H1 (cell line): ENCODE measurements at places on chromosomes 6 and 20. TPM values are rescaled to one million over a fixed set of nuclear protein-coding genes. Genes with fewer than 3 reads are reported as not detected.

DNA sequence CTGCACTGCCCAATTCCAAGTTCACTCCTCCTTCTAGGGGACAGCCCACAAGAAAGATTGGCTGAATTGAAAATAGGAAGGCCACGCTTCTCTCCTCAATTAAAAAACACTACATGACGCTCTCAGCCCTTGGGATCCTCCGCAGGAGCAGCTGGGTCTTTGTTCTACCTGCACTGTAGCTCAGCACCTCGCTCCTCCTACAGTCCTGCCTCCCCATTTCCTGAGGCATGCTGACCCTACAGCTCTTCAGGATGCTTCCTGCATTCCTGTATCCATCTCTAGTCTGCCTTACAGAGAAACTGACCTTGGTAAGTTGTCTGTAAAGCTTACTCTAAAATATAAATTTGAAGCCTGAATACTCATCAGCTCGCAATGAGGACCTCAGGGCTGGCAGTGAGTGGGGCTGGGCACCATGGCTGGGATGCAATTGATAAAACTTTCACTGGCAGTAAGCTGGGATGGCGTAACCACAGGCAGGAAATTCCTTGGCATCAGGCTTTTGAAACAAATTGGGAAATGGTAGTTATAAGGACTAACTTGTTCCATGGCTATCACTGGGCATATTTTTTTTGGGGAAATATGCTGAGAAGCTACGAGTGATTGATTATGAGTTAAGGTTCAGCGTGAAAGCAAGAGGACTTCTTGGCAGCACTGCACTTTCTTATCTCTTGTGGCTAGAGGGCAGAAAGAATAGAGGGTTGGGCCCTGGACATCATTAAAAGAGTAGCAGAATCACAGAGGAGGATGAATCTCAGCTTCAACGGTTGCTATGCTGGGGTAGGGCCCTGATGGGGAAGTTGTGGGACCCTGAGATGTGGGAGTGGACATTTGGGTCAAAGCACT is 11.7 kb upstream of the SIRPB1 start:
- H3K27me3 ChIP-seq = no peaks in the 10 kb centered on the region
- H3K27ac ChIP-seq = no peak overlapping the region
- H3K4me1 ChIP-seq = peaks cover 9% of the 10 kb centered on the region

DNA sequence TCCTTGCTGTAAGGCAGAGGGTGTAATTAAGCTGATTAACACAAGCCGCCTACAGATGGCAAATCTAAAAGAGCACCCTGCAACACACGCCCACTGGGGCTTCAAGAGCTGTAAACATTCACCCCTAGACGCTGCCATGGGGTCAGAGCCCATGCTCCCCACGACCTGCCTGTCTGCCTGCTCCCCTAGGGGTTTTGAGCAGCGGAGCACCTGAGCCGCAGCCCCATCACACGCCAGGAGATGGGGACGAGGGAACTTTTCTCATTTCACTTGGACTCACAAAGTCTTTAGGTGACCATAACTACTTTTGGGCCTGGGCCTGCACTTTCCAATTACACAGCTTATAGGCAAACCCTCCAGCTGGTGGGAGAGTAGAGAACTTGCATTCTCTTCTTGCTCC is 99.0 kb upstream of the SOX4 start:
- no peaks in the 10 kb centered on the region for H3K4me1 ChIP-seq
- no peak for DNase-seq
- H3K36me3 ChIP-seq = no peaks in the 10 kb centered on the region

DNA sequence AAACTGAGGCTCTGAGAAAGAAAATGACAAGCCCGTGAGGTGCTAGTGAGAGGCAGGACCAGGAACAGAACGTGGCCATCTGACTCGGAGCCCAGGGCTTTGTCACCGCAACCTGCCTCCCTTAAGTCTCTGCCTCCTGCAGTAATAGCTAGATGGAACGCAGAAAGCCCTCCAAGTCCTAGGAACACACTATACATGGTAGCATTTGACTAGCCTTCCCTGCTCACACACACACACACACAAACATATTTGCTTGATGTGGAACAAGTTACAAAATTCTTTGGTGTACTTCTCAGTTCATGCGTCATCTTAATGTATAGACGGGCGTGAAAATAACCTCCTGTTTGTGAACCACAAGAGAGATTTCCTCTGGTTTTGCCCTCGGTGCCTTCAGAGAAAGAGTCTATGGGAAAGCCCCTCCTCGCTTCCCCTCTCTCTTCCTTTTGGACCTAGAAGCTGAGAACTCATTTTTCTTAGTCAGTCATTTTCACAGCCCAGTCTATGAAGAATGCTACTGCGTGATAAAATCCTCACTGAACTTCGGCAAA is 38.8 kb downstream of the C6orf52 start:
- no peaks in the 10 kb centered on the region for H3K36me3 ChIP-seq
- no peak overlapping the region for H3K4me3 ChIP-seq
- no peak for DNase-seq
- H3K27me3 ChIP-seq = no peaks in the 10 kb centered on the region; the same call in 1 of the 2 replicates
- H3K4me1 ChIP-seq = 0 out of 2 replicates have a peak, but pooled peaks cover 3% of the 10 kb centered on the region

- H3K27me3 ChIP-seq = no peaks in the 10 kb centered on the region
- no peak for DNase-seq
- peaks cover 5% of the 10 kb centered on the region for H3K4me1 ChIP-seq
- H3K36me3 ChIP-seq = no peaks in the 10 kb centered on the region
- peak overlapping the region; percentile 57; the same call in 1 of the 2 replicates for H3K27ac ChIP-seq
Observed at GRCh38 chr6:82364087-82365015, 734 bp downstream of the TPBG start.

- no peaks in the 10 kb centered on the region for H3K27me3 ChIP-seq
- no peaks in the 10 kb centered on the region for H3K36me3 ChIP-seq
- H3K4me3 ChIP-seq = no peak overlapping the region
- no peak overlapping the region for H3K27ac ChIP-seq
- no peaks in the 10 kb centered on the region for H3K4me1 ChIP-seq
Observed at GRCh38 chr6:106939208-106939607, 35.3 kb downstream of the CD24 start.

Gene FITM2
- 2.0 and 2.1 TPM in 2 replicates for total RNA-seq

DNA sequence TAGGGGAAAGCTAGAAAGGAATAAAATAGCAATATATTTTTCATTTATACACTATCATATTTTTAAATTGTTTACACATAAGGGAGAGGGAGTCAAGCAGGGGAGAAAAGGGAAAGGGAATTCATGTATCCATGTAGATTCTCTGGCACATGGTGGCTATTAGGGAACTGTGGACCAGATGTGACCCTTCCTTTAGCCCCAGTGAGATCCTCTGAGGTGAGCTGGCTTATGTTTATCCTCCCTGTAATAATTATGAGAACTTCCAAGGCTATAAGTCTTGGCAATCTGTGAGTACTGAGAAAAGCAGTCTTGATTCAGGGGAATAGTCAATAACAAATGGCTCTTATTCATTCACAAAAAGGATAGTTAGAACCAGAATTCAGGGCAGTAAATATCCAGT is 42.6 kb downstream of the TSBP1 start:
- no peaks in the 10 kb centered on the region for H3K27me3 ChIP-seq
- DNase-seq = no peak
- no peaks in the 10 kb centered on the region for H3K36me3 ChIP-seq
- H3K4me1 ChIP-seq = no peaks in the 10 kb centered on the region
- H3K4me3 ChIP-seq = no peak overlapping the region
- no peak overlapping the region for H3K27ac ChIP-seq

Gene TAAR2
- total RNA-seq = not detected in 2 replicates

Gene FLRT3
- total RNA-seq = 0.35 and 0.80 TPM in 2 replicates

Gene MRPS10
- total RNA-seq = 32.0 and 33.6 TPM in 2 replicates

Gene EHMT2
- 177 and 183 TPM in 2 replicates for total RNA-seq

GRCh38 chr6:127201321-127201720 is 65.3 kb upstream of the RNF146 start:
- H3K27me3 ChIP-seq = no peaks in the 10 kb centered on the region
- no peak overlapping the region for H3K27ac ChIP-seq
- no peak for DNase-seq
- H3K36me3 ChIP-seq = no peaks in the 10 kb centered on the region

- no peak overlapping the region for H3K4me3 ChIP-seq
- no peaks in the 10 kb centered on the region for H3K36me3 ChIP-seq
- no peak overlapping the region for H3K27ac ChIP-seq
- no peaks in the 10 kb centered on the region for H3K27me3 ChIP-seq
Observed at GRCh38 chr6:19712012-19712688, 125.0 kb upstream of the ID4 start.

Gene SLC17A1
- total RNA-seq = not detected in 2 replicates

Gene BEND6
- total RNA-seq = 1.9 and 2.1 TPM in 2 replicates

Gene PSORS1C2
- not detected in 2 replicates for total RNA-seq

Gene ZFP57
- 1.2 TPM in 2 replicates for total RNA-seq

GRCh38 chr6:68635412-68635705 is 277 bp downstream of the ADGRB3 start:
- H3K27ac ChIP-seq = no peak overlapping the region
- H3K4me3 ChIP-seq = peak overlapping the region; percentile 86
- H3K36me3 ChIP-seq = no peaks in the 10 kb centered on the region
- peaks cover 30% of the 10 kb centered on the region for H3K27me3 ChIP-seq
- no peak for DNase-seq

GRCh38 chr6:117627533-117627932 is 25.2 kb upstream of the GOPC start:
- no peaks in the 10 kb centered on the region for H3K27me3 ChIP-seq
- H3K4me1 ChIP-seq = no peaks in the 10 kb centered on the region
- DNase-seq = no peak
- H3K27ac ChIP-seq = no peak overlapping the region
- no peaks in the 10 kb centered on the region for H3K36me3 ChIP-seq
